ENCODE measurements at places on chromosomes 12 and 14.

GRCh38 chr12:40248034-40248433, 23.2 kb downstream of the LRRK2 start:
- no peak for DNase-seq

- no peak for DNase-seq
Measured at GRCh38 chr14:75399843-75400775, 27.7 kb upstream of the JDP2 start.

DNA sequence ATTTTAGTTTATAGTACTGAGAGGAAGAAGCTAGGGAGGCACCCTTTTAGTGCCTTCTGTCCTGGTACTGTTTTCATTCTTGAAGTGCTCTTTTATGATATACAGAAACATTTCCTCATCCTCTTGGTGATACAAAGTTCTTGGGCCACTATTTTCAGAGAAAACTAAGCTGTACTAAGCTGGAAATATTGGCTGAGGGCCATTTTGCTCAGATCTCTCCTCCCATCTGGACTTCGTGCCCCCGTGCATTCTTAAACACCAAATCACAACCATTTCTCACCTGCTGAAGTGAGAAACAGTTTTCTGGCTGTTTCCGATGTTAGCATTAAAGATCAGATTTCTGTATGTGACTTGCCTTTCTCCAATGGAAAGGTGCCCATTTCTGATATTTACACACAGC, 158.9 kb downstream of the FBXL14 start:
- no peak for DNase-seq

GRCh38 chr12:75960086-75960910, 71.3 kb downstream of the PHLDA1 start:
- no peak for DNase-seq

DNA sequence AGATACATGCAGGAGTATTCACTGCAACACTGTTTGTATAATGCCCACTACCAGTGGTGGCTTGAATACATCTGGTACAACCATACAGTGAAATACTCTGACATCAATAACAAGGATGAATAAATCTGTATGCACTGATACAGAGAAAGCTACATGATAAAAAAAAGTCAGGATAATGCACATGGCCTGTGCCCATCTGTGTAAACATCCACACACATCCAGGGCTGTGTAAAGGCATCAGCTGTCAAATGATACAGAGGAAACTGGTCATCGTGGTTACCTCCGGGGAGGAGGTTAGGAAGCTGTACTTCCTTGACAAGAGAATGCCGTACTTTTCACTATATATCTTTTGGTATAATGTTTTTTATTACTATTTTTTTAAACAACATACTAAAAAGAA, 176.6 kb downstream of the FOXN3 start:
- no peak for DNase-seq

DNA sequence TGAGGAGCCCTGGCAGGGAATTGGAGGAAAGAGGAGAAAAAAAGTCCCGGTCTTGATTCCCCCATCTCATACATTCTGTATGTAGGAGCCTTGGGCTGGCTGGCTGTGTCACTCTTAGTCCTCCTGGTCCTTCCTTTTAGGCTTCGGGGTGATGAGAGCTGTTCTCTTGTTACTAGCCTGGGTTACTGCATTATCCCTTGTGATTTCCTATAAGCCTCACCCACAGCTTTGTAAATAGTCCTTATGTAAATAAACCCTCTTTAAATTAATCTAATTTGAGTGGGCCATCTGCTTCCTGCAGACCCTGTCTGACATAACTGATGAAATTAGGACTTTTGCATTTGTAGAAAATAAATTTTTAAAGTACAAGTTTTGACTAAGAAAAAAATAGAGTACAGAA, 19.2 kb downstream of the DNM1L start:
- no peak for DNase-seq

DNA sequence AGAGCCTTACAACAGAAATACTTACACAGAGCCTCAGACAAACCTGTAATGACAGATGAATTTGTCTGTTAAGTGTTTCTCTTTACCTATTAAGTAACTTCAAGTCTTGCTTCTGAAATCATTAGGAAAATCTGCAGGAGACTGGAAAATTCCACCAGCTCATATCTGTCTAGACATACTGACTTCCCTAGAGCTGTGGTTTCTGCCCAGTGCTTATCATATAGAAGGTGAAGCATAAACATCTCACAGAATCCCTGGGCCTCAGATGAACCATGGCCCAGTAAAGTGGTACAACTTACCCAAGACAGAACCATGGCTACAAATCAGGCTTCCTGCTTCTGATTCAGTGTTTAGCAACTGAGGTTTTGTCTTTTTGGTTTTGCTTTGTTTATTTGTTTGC, 91.6 kb downstream of the EGLN3 start:
- no peak for DNase-seq

- no peak for DNase-seq
Measured at GRCh38 chr12:101204602-101205304, 5.3 kb downstream of the SLC5A8 start.
